ENCODE measurements at places on chromosomes 2 and 18. TPM values are rescaled to one million over a fixed set of nuclear protein-coding genes. Genes with fewer than 3 reads are reported as not detected.

UPP2 gene
- total RNA-seq = not detected

VIL1 gene
- total RNA-seq = not detected

PCARE gene
- not detected for total RNA-seq

KHK gene
- total RNA-seq = 14.5 TPM

- H3K27ac ChIP-seq = no peak overlapping the region
- no peak overlapping the region for H3K4me3 ChIP-seq
- no peaks in the 10 kb centered on the region for H3K36me3 ChIP-seq
- DNase-seq = no peak
Measured at GRCh38 chr18:8708670-8709069, 3.3 kb downstream of the MTCL1 start.

- H3K4me1 ChIP-seq = no peaks in the 10 kb centered on the region
- H3K27ac ChIP-seq = no peak overlapping the region
- no peaks in the 10 kb centered on the region for H3K27me3 ChIP-seq
- H3K36me3 ChIP-seq = no peaks in the 10 kb centered on the region
- no peak for DNase-seq
- H3K4me3 ChIP-seq = no peak overlapping the region
Measured at GRCh38 chr2:27808418-27808817, 36.9 kb downstream of the MRPL33 start.

DNA sequence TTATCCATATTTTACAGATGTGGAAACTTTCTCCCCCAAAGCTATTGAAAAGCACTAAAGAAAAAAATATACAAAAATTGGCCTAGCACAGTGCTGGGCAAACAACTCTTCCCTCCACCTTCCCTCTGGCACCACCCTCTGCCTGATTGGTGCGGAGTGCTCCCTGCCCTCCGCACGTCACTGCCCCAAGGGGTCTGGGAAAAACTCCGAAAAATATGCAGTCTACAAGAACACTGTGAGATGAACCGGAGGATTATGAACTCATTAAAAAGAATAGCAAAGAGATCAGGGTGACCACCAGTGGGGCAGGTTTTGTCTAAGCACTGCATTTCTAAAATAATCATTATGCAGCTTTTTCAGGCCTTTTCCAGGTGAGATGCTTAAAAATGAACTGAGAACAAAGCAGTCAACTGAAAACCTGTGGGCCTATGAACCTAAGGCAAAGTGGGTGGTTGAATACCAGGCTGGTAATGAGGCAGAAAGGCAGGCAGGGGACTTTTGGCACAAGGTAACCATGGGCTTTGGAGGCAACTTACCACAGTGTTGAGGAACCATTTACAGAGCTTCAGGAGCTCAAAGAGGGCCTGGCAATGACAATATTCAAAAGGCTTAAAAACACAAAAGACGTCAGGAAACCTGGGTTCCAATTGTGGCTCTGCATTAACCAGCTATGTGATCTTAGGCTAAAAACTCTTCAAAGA lies 57.5 kb downstream of the AAK1 start:
- peaks cover 89% of the 10 kb centered on the region for H3K4me1 ChIP-seq
- H3K36me3 ChIP-seq = no peaks in the 10 kb centered on the region
- no peak overlapping the region for H3K27ac ChIP-seq
- DNase-seq = no peak

DNA sequence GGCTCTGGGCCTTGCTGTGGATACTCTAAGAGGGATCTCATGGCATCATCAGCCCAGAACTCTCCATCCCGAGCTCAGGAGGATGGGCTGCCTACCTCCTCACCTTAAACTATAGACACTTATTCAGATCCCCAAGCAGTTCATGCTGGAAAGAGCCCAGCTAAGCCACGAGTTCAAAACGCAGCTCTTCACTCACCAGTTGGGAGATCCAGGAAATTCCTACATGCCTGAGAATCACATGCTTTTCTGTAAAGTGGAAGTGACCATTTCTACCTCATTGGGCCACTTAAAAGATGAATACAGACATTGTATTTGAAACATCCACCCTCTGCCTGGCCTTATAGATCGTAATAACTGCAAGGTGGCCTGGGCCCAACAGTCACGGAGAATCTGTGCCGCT lies 6.6 kb downstream of the ATOH8 start:
- DNase-seq = no peak
- peaks cover 29% of the 10 kb centered on the region for H3K27me3 ChIP-seq
- H3K4me3 ChIP-seq = no peak overlapping the region
- peaks cover 5% of the 10 kb centered on the region for H3K4me1 ChIP-seq
- no peaks in the 10 kb centered on the region for H3K36me3 ChIP-seq
- H3K27ac ChIP-seq = no peak overlapping the region

DNA sequence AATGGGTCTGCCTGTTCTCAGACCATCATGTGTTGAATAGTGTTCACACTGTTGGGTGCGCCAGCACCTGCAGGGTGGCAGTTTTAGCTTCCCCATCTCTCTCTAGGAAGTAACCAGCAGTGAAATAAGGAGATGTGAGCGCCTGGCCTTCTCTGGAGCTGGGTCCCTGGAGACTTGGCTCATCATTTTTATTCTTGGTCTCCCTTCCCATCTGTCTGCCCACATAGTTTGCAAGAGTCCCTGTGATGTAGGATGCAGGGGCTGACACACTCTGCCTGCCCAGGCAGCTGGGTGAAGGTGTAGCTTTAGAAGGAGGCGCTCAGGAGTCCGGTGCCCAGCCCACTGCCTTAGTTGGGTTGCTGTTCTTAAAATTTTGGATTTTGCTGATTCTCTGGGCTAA lies 172.2 kb downstream of the LDLRAD4 start:
- no peaks in the 10 kb centered on the region for H3K4me1 ChIP-seq
- no peak overlapping the region for H3K27ac ChIP-seq
- H3K36me3 ChIP-seq = no peaks in the 10 kb centered on the region
- no peak overlapping the region for H3K4me3 ChIP-seq
- no peak for DNase-seq

GRCh38 chr2:238776003-238776760 lies 71.7 kb upstream of the TWIST2 start:
- H3K27me3 ChIP-seq = no peaks in the 10 kb centered on the region
- no peak overlapping the region for H3K27ac ChIP-seq
- H3K4me1 ChIP-seq = no peaks in the 10 kb centered on the region
- no peak overlapping the region for H3K4me3 ChIP-seq

DNA sequence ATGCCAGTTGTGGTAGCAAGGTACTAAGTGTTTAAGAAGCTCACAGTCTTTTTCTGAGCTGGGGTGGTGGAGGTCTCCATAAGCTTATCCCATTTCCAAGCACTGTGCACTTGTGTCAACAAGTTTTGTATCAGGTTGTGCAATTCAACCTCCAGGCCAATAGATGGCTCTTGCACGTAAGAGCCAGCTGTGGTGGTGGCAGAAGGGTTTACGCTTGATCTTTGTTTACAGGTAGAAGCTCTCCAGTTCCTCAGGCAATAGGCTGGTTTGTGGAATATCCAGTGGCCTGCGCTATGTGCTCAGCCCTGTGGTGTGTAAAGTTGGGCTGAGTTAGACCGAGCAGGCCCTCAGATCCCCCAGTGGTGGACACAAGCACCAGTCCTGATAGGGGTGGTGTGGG lies 89.7 kb upstream of the CNTNAP5 start:
- no peak overlapping the region for H3K4me3 ChIP-seq
- no peaks in the 10 kb centered on the region for H3K4me1 ChIP-seq
- H3K27me3 ChIP-seq = no peaks in the 10 kb centered on the region

DNA sequence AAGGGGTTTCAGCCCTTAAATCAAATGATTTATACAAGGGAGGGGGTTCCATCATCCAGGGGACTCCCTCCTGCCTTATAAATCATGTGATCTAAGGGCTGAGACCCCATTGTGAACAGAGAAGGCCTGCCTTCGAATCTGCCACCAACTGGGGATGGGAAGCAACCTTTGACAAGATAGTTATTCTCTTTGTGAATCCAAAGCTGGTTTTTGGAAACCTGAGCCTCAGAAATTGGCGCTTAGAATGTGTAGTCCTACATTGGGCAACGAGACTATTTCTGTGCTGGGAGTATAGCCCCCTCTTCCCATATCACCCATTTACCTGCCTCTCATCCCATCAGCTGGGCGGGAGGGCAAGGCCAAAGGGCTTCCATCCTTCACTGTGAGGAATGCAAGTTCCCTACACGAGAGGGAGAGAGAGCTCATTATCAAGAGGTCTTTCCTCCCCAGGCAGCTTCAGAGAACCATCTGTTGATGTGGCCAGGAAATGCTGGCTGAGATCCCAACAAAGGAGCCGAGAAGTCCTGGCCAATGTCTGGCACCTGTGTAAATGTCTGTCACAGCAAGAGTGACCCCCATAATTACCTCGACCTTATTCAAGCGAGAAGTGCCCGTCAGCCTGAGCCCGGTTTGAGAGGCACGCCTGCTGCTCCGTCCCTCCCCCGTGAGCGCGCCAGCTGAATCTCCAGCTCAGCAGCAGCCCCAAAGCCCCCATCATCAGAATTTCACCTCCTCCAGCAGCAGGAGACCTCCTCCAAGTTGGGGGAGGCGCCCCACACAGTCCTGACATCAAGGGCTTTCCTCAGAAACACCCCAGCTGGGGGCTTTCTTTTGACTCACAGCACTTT lies 48.4 kb upstream of the APCDD1 start:
- no peaks in the 10 kb centered on the region for H3K27me3 ChIP-seq
- no peaks in the 10 kb centered on the region for H3K4me1 ChIP-seq
- no peak overlapping the region for H3K27ac ChIP-seq
- DNase-seq = no peak
- no peak overlapping the region for H3K4me3 ChIP-seq
- no peaks in the 10 kb centered on the region for H3K36me3 ChIP-seq

- no peaks in the 10 kb centered on the region for H3K36me3 ChIP-seq
- no peaks in the 10 kb centered on the region for H3K27me3 ChIP-seq
- H3K27ac ChIP-seq = peak overlapping the region; percentile 82
- H3K4me1 ChIP-seq = peaks cover 48% of the 10 kb centered on the region
Measured at GRCh38 chr18:811182-811891, 705 bp downstream of the YES1 start.

DNA sequence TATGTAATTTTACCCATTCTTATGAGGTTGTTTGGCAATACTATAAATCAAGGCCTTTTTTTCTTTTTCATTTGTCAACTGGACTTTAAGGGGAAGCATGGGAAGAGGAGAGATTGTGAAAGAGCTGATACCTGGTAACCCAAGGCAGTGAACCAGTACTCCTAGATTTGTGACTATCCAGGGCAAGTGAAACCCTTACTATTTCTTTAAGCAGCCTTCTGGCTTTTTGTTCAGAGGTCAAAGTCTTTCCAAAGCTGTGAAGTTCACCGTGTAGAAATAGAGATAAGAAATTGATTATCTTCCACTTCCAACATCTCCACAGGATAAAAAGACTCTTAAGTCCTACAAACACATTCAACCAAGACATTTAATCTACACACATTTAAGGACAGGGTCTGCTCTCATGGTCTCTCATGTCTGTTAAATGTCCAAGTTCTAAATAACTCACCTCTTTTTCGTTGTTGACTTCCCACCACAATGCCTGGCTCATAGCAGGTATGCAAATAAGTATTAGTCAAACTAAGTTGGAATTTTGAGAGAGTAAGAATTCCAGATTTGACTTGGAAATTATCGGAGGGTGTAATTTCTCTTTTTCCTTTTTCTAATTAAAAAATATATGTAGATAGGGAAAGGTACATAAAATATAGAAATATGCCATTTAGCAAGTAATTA lies 485.8 kb downstream of the STK39 start:
- H3K27me3 ChIP-seq = no peaks in the 10 kb centered on the region
- H3K27ac ChIP-seq = no peak overlapping the region
- no peaks in the 10 kb centered on the region for H3K4me1 ChIP-seq
- DNase-seq = no peak
- H3K36me3 ChIP-seq = no peaks in the 10 kb centered on the region

DNA sequence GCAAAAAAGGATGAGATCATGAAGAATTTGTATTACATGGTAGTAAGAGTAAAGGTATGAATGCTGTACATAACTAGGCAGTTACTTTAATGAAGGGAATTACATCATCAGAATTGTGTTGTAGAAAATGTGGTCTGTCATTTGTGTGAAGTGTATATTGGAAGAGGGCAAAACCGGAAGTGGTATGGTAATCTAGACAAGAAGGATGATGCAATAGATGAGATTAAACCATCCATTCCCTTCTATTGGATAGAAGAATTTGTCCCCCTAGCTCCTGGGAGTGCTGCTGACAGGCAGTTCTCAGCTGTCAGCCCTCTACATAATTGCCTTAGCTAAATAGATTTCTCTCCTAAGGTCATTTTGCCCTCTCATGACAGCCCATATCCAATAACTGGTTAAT lies 55.9 kb upstream of the BARD1 start:
- no peak overlapping the region for H3K27ac ChIP-seq
- no peak overlapping the region for H3K4me3 ChIP-seq
- no peaks in the 10 kb centered on the region for H3K27me3 ChIP-seq
- no peaks in the 10 kb centered on the region for H3K4me1 ChIP-seq

DNA sequence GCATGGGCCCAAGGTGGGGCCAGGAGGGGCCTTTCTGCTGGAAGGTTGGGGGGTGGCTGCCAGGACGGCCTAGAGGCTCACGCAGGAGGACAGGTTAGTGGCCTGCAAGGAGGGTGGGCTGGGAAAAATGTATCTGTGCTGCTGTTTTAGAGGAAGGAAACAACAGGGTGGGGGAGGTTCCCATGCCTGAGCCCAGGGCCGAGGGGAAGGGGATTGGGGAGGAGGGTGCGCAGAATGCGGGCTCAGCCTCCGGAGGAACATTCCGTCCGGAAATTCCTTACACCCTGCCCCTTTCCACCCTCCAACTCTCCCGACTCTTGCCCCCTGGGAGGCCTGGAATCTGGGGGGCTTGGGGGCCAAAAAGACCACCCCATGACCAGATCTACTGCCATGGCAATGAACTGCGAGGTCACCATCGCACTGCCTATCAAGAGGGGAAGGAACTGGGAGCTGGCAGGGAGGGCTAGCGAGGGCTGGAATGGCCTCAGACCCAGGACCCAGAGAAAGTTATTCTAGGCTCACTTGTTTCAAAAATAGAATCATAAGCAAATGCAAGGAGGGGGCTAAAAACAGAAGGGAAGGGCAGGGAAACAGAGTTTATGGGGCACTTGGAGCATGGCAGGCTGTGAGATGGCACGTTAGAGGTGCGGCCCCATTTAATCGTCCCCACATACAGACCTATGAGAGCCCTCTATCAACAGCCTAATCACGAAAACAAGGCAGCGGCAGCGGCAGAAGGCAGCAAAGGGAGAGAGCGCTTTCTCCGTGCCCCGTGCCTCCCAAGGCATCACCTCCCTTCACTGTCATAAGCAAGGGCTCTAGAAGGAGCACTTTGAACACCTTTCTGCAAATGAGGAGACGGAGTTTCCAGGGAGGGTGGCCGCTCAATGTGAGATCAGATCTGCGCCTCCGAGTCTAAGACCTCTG lies 90.4 kb downstream of the TNS1 start:
- H3K4me3 ChIP-seq = no peak overlapping the region
- H3K27ac ChIP-seq = no peak overlapping the region
- no peaks in the 10 kb centered on the region for H3K27me3 ChIP-seq
- no peaks in the 10 kb centered on the region for H3K4me1 ChIP-seq
- DNase-seq = no peak

GRCh38 chr2:32825291-32825712 lies 121.5 kb upstream of the LTBP1 start:
- no peak for DNase-seq
- H3K4me1 ChIP-seq = no peaks in the 10 kb centered on the region
- H3K36me3 ChIP-seq = no peaks in the 10 kb centered on the region
- H3K4me3 ChIP-seq = no peak overlapping the region
- no peak overlapping the region for H3K27ac ChIP-seq
- H3K27me3 ChIP-seq = no peaks in the 10 kb centered on the region
